ENCODE measurements at places on chromosomes 7 and 10.

- no peak for DNase-seq
Measured at GRCh38 chr7:30003098-30003497, 13.5 kb upstream of the SCRN1 start.

GRCh38 chr10:78378192-78378591, 344.5 kb downstream of the RPS24 start:
- DNase-seq = no peak

DNA sequence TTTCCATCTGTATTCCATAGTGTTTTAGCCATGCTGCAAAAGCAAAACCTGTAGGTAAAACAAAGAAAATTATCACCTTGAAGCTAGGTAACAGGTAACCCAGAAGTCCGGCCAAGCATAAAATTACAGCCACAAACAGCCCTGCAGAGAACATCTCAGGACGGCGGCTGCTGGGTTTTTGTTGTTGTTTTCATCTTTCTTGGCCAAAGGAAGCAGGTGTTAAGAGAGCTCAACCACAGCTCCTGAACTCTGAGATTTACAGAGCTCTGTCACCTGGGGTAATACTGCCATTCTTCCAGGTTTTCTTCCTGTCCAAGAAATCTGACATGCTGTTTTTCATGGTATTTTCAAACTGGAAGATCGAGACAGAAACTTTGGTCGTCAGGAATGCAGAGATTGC, 847 bp upstream of the SCIN start:
- no peak for DNase-seq

DNA sequence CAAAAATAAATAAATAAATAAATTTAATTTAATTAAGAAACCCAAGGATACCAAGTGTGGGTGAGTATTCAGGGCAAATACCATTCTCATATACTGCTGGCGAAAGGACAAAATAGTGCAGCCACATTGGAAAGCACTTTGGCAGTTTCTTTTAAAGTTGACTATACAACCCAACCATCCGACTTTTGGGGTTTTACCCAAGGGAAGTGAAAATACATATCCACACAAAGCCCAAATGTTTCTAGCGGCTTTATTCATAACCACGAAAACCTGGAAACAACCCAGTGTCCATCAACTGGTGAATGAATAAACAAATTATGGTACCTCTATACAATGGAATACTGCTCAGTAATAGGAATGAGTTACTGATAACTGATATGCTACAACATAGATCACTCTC, 36.2 kb upstream of the OGDHL start:
- DNase-seq = no peak

GRCh38 chr7:47446871-47447466, 134.9 kb downstream of the TNS3 start:
- DNase-seq = no peak

Data from stimulated activated CD8-positive, alpha-beta memory T cell treated with anti-CD3 and anti-CD28 coated beads, Interleukin-7, amount 100 ng/mL, for 1 hour (primary cell).